Stimulated activated CD4-positive, alpha-beta T cell treated with anti-CD3 and anti-CD28 coated beads, Interleukin-12 subunit alpha, Interleukin-12 subunit beta, amount 100 ng/mL, for 48 hours (primary cell): ENCODE measurements at places on chromosomes 16 and 17.

- no peak for DNase-seq
Measured at GRCh38 chr17:11267999-11268575, 27.1 kb downstream of the SHISA6 start.

GRCh38 chr17:81902023-81902652 is at the start of gene NPB:
Gene NPB, plus strand, starts transcription at chr17:81902238. Its CDS starts 40 bp downstream, at chr17:81902278.
- no peak for DNase-seq

DNA sequence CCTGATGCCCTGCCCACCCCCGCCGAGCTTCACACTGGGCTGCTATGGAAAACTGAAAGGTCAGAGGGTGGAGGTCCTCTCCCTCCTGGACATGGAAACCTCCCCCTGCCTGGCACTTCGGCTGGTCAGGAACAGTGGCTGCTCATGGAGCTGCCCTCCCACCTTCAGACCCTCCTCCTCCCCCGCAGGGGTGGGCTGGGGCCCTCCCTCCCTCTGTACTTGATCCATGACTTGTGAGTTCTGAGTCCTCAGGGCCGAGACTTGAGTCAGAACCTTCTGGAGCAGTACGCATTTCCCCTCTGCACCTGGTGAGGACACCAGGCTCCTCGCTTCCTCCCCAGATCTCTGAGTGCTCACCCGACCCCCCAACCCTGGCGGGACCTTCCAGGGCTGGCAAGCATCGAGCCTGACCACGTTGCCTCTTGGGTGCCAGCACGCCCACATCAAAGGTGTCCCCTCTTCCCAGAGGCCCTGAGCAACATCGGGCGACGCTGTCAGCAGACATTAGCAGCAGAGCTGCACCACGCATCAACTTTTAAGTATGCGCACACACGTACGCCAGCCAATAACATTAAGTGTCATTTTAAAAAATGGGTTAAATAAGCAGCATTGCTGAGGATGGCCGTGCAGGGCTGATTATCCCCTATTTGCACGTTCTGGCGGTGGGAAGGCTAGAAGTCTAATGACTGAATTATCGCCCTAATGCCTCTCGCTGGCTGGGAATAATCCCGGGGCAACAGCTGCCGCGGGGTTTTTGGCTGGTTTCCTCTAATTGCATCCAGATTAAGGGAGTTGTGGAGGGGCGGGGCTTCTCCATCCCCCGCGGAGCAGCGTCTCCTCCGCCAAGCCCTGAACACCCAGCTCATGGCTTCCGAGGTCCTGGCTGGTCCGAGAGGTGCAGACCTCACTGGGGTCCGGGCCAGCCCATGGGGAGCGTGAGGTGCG is 98.0 kb downstream of the TBC1D16 start:
- DNase-seq, result no peak

DNA sequence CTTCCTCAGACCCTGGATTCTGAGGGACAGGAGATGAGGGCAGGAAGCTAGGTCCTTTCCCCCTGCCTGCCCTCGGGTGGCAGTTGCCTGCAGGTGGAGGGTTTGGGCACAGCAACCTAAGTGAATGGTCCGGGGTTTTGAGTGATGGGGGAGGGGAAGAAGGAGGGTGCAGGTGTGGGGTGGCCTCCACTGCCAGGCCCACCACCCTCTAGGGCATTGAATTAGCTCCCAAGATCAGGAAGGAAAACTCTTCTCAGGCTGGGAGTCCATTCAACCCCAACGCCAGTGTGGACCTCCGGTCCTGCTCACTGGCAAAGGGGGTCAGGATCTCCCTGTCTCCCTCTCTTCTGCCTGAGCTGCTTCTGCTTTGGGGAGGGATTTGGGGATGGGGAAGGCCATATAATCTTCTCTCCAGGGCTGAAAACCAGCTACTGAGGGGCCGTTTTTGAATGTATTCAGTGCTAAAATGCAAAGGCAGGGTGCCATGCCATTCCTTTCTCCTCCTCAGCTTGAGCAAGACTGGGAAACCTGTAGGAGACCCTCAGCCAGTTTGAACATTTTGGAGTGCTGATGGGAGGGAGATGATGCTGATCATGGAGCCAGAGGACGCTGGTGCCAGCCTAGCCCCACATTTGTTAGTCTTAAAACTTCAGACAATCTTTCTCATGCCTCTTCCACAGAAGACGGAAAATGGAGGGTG is 18.8 kb downstream of the GRB7 start:
- no peak for DNase-seq

DNA sequence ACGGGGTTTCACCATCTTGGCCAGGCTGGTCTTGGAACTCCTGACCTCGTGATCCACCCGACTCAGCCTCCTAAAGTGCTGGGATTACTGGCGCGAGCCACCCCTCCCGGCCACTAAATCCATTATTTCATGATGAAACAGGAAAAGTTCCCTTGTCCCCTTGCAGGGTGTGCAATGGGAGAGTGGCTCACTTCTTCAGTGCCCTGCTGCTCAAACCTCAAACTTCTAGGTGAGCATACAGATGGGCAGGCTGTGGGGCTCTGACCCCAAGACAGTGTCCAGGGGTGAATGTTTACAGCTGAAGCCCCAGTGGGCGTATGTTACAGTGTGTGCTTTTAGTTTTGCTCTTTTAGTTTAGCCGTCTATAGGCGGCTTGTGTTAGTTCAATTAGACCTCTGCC is 34.7 kb downstream of the GJC1 start:
- DNase-seq, result no peak

GRCh38 chr17:41263212-41263611 is 2.0 kb upstream of the KRTAP9-6 start:
- no peak for DNase-seq

DNA sequence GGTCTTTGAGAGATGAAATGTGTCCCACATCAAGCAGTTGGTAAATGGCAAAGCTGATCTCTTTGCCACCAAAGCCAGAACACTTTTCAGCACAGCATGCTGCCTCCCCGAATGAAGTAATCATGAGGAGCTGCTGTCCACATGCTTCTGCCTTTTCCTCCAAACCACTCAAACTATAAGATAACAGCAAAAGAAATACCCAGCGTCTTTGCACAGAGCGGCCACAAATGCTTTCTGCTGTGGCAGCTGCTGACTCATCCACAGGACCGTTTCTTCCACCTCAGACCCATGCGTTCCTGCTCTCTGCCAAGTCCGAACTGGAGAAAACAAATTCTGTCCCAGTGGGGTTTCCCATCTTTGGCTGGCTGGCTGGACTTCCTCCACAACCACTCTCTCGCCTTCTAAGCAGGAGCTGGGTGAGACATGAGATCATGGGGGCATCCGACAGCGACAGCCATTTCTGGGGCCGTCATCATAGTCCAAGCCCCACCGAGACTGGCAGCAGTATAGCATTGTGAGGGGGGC is 27.1 kb downstream of the TBC1D3B start:
- no peak for DNase-seq

DNA sequence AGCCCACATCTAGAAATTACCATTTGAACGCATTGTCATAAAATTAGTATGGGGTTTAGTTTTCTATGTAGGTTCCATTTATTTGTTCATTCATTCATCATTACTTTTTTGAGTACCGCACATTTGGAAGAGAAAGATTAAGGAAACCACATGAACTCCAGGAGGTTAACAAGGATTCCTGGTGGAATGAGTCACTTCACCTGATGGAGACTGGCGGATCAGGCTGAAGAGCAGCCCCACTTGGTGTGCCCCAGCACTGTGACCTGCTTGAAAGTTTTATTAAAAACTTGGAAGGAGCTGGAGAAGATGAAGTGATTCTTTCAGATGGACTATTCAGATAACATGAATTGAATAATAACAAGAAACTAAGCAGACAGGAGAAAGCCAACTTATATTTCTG is 293.6 kb upstream of the CDH11 start:
- no peak for DNase-seq

DNA sequence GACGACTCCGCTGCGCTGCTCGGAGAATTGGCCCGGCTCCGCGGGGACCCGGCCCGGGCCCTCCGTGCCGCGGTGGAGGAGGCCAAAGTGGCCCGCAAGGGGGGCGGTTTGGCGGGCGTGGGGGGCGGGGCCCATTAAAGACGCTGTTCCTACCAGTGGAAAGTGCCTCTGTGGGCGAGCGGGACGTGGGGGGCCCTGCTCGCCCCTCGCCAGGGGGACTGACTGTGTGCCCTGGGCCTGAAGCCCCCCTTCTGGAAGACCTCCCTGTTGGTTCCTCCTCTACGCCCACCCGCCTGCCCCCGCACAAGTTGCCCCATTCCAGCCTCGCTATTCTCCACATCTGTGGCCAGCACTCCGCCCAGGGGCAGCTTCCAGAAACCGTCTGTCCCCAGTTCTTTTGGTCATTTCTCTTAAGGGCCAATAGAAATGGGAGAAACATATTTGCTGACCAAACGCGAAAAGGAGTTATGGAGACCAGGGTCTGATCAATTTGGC is 1.9 kb upstream of the FGF11 start:
- DNase-seq, result no peak

- no peak for DNase-seq
Measured at GRCh38 chr17:49365667-49366066, 3.6 kb upstream of the ZNF652 start.

GRCh38 chr17:62033317-62033716 is 31.8 kb downstream of the MED13 start:
- DNase-seq, result no peak

DNA sequence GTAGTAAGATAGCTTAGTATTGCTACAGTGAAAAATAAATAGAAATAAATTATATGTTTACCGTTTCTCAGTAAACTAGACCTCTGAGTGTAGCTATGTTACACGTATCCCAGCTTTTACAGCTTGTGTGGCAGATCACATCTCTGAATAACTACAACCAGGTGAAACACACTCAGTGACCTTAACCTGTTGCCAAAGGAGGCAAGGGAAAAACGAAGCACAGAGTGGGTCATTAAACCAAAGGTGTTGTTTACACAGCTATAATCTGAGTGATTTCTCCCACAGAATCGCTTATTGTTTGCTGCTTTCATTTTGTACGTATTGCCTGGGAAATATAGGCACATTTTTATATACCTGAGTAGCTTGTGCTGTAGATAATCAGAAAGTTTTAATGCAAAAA is 688.2 kb upstream of the KIF2B start:
- no peak for DNase-seq

DNA sequence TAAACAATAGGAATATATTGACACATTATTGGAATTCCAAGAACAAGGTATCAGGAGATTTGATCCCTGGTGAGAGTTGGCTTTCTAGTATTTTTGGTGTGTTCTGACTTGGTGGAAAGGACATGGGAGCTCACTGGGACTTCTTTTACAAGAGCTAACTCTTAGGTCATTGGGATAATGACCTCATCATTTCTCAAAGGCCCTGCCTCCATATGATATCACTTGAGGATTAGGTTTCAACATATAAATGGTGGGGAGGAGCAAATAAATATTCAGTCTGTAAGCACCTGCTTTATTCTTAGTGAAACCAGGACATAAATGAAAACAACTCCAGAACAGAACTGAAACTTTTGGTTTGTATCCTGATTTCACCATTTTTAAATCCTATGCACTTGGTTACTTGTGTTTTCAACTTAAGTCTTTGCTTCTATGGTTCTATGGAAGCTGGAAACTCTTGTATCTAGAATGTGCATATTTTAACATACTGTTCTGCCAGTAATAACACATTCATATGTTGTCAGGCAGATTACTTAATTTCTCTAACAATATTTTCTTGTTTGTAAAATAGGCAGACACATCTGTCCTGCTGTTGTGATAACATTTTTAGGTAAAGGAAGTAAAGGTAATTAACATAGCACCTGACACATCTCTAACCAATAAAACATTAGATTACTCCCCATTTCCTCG is 1527.7 kb upstream of the CDH8 start:
- DNase-seq, result no peak

DNA sequence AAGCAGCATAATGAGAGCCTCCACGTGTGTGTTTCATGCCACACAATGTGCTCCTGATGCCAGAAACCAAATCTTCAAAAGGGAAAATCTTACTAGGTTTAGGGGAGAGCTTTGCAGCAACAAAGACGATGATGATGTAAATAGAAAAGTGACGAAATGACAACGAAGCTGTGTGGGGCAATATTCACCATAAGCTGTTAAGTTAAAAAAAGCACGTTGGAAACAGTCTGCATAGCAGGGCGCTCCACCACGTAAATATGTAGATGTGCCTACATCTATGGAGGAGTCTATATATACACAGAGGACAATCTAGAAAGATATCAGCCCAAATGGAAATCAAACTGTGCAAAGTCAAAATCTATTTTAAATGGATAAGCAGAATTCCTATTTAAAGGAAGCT is 61.0 kb downstream of the RPH3AL start:
- no peak for DNase-seq

DNA sequence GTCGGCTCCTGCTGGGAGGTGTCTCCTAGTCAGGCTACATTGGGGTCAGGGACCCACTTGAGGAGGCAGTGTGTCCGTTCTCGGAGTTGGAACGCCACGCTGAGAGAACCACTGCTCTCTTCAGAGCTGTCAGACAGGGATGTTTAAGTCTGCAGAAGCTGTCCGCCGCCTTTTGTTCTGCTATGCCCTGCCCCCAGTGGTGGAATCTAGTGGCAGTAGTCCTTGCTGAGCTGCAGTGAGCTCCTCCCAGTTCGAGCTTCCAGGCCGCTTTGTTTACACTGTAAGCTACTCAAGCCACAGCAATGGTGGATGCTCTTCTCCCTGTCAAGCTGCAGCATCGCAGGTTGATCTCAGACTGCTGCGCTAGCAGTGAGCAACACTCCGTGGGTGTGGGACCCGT is 36.0 kb downstream of the ITFG1 start:
- DNase-seq, result no peak

DNA sequence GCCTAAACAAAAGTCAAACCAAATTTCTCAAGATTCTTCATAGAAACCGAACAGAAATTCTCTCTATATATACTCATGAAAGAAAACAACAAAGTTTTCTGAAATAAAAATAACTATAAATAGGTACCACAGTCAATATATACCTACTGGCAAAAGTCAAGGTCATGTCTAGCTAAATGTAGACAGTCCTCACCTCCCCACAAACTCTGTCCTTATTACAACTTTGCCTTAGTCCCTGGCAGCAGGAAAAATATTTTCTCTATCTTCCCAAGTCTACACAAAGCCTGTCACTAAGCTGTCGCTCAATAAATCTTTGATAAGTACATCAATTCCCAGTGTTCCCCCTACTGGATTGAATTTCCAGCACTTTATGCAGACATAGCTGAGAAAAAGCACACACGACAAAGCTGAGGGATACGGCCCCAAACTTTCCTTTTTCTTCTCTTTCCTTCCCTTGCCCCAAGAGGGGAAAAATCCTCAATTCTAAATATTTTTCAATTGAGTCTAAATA is 2.7 kb downstream of the CFAP20 start:
- DNase-seq, result no peak

GRCh38 chr16:87601401-87601981 is 817 bp upstream of the JPH3 start:
- DNase-seq, result no peak

GRCh38 chr16:85552980-85553435 is 60.1 kb upstream of the GSE1 start:
- no peak for DNase-seq

GRCh38 chr17:43576563-43577229 is 30.6 kb upstream of the ETV4 start:
- DNase-seq, result peak; percentile 44

DNA sequence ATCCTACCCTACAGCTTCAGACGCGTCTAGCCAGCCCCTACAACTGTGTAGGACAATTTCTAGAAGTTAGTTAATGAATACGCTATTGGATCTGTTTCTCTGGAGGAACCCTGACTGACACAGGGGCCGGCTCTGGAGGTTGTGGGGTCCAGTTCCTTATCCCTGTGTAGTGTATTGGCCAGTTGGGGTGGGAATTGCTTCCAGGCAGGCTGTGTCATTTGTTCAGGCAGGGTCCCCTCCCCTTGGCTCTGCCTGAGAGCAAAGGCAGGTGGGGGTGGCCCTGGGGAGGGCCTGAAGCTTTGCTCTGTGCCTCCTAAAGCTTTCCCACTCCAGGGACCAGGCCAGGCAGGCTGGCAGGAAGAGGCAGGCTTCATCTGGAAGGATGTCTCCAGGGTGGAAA is 11.7 kb upstream of the CETP start:
- DNase-seq, result no peak
